Left ventricle myocardium superior (tissue), 1 donor: ENCODE measurements at places on chromosomes 3 and 15. TPM values are rescaled to one million over a fixed set of nuclear protein-coding genes. Genes with fewer than 3 reads are reported as not detected.

TRH gene
- total RNA-seq: not detected

FAM227B gene
- total RNA-seq: 15.6 TPM

SECISBP2L gene
- total RNA-seq: 42.7 TPM

ASTE1 gene
- 3.0 TPM for total RNA-seq

TMEM158 gene
- total RNA-seq: 0.82 TPM

PTH1R gene
- 13.0 TPM for total RNA-seq

UACA gene
- total RNA-seq: 32.9 TPM

GRCh38 chr3:66520724-66521123, 19.9 kb upstream of the LRIG1 start:
- no peak for DNase-seq

DNA sequence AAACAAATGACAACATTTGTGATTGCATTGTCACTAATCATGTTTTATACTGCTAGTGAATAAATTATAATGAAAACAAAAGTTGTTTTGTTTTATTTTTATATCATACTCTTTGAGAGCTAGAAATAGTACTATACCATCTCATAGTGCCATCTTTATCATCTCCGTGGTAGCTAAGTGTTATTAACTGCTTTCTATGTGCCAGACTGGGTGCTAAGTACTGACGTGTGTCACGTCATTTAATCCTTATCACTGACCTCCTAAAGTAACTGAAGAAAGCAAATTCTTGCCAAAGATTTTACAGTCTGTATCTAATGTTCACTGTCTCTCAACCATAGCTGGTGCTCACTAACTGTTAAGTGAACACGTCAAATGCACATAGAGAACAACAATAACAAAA, 99.5 kb upstream of the CNTN3 start:
- DNase-seq: no peak

DNA sequence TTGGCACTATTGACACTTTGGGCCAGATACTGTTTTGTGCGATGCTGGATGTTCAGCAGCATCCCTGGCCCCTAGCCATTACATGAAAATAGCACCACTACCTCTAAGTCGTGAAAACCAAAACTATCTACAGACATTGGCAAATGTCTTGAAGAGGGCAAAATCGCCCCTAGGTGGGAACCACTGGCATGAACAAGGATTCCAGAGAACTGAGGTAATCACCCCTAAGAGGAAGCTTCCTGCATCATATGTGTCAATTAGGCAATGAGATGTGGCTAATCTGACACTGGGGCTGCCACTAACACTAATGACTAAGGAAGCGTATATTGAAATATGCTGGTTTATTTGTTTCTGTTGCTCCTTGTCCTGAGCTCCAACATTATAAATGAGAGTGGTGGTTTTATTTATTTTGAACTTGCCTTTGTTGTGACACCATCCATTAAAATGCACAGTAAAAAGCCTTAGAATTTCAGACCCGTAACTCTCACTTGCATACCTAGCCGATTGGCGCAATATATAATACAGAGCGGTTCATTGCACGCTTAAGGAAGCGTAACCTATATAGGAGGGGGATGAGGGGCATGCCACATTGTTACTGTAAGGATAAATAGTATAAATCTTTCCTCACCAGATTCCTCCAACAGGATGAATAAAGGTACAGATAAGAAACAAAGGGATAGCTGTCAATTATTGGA, 299.8 kb upstream of the CNTN4 start:
- DNase-seq: no peak

DNA sequence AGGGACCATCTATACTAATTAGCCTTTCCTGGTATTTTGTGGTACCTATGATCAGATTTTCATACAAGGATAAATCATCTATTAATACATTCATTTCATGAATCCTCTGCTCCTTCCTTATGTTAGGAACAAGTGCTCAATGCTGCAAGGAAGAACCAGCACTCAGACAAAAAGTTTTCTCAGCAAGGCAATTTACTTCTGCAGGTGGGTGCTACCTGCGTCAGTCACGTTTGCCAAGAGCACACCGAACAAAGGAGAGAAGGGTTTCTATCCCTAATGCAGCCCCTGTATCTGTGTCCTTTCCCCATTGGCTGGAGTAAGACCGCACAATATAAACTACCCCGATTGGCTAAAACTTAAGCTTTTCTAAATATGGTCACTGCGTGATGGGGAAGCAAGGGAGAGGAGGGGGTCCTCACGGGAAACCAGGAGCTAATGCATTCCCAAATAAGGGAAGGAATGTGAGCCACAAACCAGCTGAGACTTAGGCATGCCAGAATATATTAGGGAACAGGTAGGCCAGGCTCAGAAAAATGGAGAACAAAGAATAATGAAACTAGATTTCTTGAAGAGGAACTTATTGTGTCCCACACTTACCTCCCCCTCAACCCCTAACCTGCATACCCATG, 76.5 kb downstream of the AQR start:
- DNase-seq: no peak

DNA sequence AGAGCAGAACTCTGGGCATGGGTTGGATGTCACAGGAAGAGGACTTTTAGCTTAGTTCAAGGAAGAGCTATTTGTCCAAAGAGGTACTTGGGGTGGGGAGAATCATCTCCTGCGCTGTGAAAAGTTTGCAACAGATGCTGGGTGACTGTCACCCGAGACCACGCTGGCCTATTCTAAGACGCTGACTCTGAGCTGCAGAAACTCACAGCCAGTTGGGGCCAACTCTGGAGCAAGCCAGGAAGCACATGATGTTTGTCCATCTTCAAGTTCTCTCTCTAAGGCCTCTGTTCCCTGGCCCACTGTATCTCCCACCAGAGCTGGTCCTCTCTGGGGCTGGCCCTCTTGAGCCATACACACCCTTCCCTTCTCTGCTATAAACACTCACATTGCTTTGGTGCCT, 17.9 kb upstream of the CDCP1 start:
- no peak for DNase-seq

DNA sequence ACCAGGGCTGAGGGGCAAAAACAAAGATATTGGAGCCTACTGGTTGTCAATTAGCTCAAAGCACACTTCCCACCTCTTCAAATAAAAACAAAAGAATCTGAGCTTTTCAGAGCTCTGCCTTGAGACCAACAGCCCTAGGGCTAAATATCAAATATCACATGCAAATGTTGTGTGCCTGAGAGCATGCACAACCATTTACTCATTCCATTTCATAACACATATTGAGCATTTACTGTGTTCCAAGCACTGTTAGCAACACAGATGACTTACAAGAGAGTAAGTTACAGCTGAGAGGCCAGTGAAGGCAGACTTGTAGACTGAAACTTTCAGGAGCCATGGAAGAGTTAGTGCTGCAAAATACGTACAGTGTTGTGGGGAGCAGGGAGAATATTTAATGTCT, 222.4 kb downstream of the CPNE4 start:
- no peak for DNase-seq

DNA sequence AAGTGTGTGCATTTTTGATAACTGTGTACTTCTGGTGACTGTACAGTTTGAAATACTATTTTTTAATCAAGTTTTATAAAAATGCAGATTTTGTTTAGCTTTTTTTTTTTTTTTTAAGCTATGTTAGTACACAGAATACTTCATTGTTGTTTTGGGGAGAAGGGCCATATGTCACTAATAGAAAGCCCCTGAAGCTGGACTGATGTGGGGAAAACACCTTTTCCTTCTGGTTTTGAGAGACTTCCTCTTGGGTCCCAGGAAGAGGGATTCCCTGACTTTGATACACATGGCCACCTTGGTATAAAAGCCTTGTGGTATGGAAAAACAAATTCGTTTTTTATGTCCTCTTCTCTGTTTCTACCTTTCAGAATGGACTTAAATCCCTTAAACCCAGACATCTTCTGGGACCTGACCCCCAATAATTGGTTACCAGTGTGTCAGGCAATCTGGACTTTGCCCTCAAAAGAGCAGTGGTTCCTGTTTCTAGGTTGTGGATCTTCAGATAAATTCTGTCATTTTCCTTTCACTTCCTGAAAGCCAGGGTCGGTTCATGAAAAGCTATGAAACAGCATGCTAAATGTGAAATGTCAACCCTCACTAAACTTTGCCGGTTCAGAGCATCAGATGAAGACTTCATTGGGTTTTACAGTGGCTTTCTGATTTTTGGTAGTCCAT, 31.1 kb upstream of the BLOC1S6 start:
- DNase-seq: no peak

DNA sequence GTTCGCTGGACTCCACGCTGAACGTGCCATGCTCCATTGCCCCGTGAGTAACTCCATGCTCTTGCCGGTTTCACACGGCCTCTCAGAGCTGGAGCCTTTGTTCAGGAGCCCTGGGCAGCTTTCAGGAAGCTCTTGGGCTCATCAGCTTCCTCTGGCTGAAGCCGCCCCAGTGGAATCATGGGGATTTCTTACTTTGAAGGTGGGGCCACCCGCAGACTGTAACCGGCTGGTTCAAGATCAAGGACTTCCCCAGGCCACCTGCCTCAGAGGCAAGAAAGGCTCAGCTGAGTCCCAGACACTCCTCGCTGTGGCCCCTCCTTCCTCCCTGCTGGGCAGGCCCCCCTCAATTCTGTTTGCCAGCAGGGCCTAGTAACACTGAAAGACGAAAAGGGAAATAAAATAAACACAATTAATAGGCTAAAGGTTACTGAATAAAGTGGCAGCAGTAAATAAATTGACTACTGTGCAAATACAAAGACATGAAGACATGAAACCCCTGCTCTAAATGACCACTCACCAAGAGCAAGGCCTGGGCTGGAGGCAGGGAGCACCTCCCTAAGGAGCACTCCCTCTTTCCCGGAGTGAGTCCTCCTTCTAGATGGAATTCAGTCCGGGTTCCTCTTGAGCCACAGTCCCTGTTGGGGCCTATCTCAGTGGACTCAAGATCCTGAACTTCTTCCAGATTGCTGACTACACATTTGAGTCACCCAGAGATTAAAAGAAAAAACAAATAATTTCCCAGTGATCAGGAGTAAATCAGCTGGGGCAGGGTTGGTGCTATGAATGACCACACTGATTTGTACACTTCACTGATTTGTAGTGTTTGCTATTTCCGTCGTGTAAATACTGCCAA, 51.0 kb downstream of the ZDHHC19 start:
- DNase-seq: no peak
